Thymus (tissue), 14 donors: ENCODE measurements at places on chromosomes 3 and 15.

GRCh38 chr15:43552256-43552655 is 34.8 kb downstream of the MAP1A start:
- H3K27me3 ChIP-seq, result no peaks in the 10 kb centered on the region
- no peak for DNase-seq
- H3K27ac ChIP-seq, result no peak overlapping the region
- H3K4me1 ChIP-seq, result no peaks in the 10 kb centered on the region
- no peak overlapping the region for H3K4me3 ChIP-seq

DNA sequence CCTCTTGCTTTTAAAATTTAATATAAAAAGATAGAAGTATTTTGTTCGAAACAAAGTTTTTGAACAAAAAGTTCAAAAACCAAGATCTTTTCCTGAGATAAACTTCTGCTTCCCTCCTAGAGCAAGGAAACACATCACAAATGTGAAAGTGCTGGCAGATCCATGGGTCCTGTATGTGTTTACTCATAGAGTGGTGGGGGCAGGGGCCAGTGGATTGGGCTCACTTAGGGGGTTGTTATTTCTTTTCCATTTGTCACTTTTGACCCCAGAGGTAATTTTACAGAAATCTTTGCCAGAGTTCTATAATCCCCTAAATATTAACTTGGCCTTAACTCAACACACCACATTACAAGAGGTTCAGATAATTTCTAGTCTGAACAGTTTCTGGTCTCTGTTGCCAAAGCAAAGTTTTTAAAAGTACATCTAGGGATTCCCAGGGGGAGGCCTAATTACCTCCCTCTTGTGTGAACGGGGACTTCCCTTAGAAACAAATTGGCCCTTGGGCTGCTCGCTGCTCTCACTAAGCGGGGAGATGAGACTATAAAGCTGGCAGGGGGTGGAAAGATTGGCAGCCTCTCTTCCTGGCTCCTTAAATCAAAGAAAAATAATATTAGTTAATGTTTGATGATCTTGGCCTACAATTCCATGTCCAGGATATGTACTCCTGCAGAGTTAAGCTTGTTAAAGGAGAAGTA is 66.8 kb upstream of the PTX3 start:
- no peak for DNase-seq
- no peak overlapping the region for H3K27ac ChIP-seq
- H3K36me3 ChIP-seq, result no peaks in the 10 kb centered on the region
- H3K4me3 ChIP-seq, result no peak overlapping the region
- no peaks in the 10 kb centered on the region for H3K4me1 ChIP-seq

GRCh38 chr15:74197176-74197965 is 5.2 kb downstream of the STRA6 start:
- H3K27me3 ChIP-seq, result no peaks in the 10 kb centered on the region
- peaks cover under 1% of the 10 kb centered on the region for H3K4me1 ChIP-seq
- no peak for DNase-seq
- H3K4me3 ChIP-seq, result no peak overlapping the region
- no peak overlapping the region for H3K27ac ChIP-seq

DNA sequence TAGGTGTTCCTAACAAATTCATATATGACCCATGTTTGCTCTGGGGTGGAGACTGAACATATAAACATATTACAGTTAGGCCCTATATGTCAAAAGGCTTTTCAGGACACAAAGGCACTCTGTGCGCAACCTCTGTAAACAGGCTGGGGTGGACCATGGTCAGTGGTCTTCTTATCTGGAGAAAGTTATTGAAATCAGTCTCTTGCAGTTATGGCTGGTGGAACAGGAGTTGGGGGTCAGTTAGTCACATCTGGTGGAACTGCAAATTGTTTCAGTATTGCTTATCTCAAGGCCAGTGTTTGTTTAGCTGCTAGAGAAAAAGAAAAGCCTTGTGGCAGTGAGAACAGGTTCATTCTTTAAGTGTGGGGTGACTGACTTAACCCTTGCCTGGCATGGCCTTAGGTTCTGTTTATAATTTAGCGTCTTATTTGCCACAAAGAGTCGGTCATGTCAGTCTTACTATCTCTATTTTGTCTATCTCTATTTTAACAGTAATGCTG is 5.9 kb upstream of the GP9 start:
- no peak for DNase-seq
- no peaks in the 10 kb centered on the region for H3K27me3 ChIP-seq
- peaks cover 4% of the 10 kb centered on the region for H3K4me1 ChIP-seq
- H3K4me3 ChIP-seq, result no peak overlapping the region

- H3K27me3 ChIP-seq, result no peaks in the 10 kb centered on the region
- no peak for DNase-seq
- peaks cover 26% of the 10 kb centered on the region for H3K36me3 ChIP-seq
- no peak overlapping the region for H3K27ac ChIP-seq
- H3K4me3 ChIP-seq, result no peak overlapping the region
- H3K4me1 ChIP-seq, result no peaks in the 10 kb centered on the region
Measured at GRCh38 chr15:22850055-22850454, 11.6 kb downstream of the NIPA2 start.

- no peaks in the 10 kb centered on the region for H3K27me3 ChIP-seq
- peak; percentile 57 for DNase-seq
- H3K4me1 ChIP-seq, result peaks cover 19% of the 10 kb centered on the region
Measured at GRCh38 chr3:9769426-9770275, at the start of gene CAMK1. CAMK1 (minus strand) TSS chr3:9769947; CDS start chr3:9767749, 2,198 bp downstream.

DNA sequence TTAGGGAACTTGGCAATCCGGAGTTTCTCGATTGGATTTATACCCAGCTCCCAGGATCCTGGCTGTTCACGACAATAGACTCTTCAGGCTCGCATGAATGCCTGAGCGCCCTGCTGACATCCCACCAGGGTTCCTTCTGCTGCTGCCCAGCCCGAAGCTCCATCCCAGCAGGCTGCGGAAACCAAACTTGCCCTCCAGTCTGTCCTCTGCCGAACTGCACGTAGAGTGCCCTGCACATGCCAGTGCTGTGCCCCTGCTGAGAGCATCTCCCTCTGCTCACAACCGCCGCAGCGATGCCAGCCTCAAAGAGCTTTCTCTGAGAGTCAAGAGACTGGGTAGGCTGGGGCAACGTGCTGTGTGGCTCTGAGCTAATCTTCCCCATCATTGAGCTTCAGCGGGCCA is 6.9 kb downstream of the ADAMTS7 start:
- no peaks in the 10 kb centered on the region for H3K36me3 ChIP-seq
- H3K4me3 ChIP-seq, result no peak overlapping the region
- H3K27me3 ChIP-seq, result peaks cover 25% of the 10 kb centered on the region
- no peak overlapping the region for H3K27ac ChIP-seq
- DNase-seq, result no peak
- no peaks in the 10 kb centered on the region for H3K4me1 ChIP-seq
